Stimulated activated CD8-positive, alpha-beta memory T cell treated with anti-CD3 and anti-CD28 coated beads, Interleukin-12 subunit alpha, Interleukin-12 subunit beta, amount 100 ng/mL, for 4 hours (primary cell): ENCODE measurements at places on chromosomes 2 and 18.

- DNase-seq, result no peak
Observed at GRCh38 chr18:7334973-7335568, 104.2 kb downstream of the LRRC30 start.

GRCh38 chr2:232629129-232629475 is 4.3 kb upstream of the EFHD1 start:
- DNase-seq, result no peak

GRCh38 chr2:28952836-28953211 is 28.3 kb upstream of the TOGARAM2 start:
- no peak for DNase-seq

- no peak for DNase-seq
Observed at GRCh38 chr2:33670392-33670937, 71.4 kb upstream of the FAM98A start.

GRCh38 chr18:57410749-57411148 is 24.4 kb upstream of the ONECUT2 start:
- no peak for DNase-seq

- DNase-seq, result no peak
Observed at GRCh38 chr2:176763130-176763529, 449.5 kb upstream of the HNRNPA3 start.

DNA sequence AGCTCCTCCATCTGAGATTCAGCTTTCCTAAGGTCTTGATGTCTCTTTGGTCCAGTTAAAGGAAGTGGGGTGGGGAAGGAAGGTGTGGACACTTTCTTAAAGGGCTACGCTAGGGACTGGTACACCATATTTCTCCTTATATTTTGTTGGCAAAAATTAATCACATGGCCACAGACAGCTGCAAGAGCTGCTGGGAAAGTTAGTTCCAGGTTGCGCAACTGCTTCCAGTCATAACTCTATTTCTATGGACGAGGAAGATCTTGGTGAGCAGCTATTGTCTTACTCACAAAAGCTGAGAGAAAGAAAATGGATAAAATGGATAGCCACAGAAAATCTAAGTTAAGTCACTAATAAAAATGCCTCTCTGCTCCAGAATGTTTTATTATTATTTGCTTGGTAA is 60.7 kb upstream of the PPM1B start:
- DNase-seq, result no peak

- no peak for DNase-seq
Observed at GRCh38 chr18:33594799-33595198, 16.8 kb downstream of the ASXL3 start.

DNA sequence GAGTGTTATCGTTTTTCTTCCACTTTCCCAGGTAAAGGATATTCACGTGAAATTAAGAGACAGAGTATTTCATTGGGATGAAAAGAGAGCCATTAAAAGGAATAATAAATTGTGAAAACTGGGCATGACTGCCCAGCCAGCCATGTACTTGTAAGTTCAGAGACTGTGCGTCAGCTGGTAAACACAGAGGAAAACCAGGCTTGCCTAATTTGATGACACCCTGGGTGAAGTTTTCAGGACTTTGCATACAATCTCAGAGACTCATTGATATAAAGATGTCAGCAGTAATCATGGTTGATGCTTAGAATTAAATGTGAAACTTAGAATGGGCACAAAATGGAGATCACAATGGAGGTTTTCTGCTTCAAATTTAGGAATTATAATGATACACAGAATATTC is 153.5 kb upstream of the ZEB2 start:
- DNase-seq, result no peak

DNA sequence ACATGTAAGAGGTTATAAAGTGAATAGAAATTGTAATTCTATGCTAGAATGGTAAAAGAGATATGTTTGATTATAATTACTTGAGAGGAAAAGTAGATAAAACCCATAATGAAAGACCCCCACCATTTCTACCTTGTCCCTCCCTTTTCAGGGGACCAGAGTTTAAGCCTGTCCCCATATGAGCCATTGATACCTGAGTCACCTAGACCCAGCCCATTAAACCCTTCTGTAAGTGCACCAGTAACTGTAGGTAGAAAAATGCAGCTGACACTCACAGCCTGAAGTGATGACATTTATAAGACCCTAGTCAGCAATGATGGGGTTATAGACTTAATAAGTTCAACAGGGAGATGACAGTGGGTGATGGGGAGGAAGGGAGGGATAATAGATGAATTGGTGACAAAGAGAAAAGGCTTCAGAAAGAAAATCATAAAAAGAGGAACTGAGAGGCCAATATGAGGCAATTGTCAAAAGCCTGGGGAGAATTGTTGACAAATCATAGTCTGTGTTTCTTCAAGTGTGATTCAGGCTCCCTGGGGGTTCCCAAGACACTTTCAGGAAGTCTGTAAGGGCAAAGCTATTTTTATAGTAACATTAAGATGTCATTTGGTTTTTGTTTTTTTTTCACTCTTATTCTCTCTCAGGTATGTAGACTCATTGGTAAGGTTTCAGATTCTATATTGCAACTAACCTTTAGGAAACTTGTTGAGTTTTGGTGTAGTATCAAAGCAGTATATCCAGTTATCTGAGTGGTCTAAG is 544.2 kb downstream of the SATB2 start:
- DNase-seq, result no peak

GRCh38 chr2:63643486-63643885 is 54.7 kb downstream of the MDH1 start:
- no peak for DNase-seq

- DNase-seq, result no peak
Observed at GRCh38 chr18:9287036-9287435, 47.5 kb upstream of the TWSG1 start.

GRCh38 chr2:198405311-198405710 is 600.9 kb downstream of the PLCL1 start:
- no peak for DNase-seq
